ENCODE measurements at places on chromosomes 6 and 20.
A peak's percentile ranks its signal among the peaks of the same experiment; 100 is the strongest.

DNA sequence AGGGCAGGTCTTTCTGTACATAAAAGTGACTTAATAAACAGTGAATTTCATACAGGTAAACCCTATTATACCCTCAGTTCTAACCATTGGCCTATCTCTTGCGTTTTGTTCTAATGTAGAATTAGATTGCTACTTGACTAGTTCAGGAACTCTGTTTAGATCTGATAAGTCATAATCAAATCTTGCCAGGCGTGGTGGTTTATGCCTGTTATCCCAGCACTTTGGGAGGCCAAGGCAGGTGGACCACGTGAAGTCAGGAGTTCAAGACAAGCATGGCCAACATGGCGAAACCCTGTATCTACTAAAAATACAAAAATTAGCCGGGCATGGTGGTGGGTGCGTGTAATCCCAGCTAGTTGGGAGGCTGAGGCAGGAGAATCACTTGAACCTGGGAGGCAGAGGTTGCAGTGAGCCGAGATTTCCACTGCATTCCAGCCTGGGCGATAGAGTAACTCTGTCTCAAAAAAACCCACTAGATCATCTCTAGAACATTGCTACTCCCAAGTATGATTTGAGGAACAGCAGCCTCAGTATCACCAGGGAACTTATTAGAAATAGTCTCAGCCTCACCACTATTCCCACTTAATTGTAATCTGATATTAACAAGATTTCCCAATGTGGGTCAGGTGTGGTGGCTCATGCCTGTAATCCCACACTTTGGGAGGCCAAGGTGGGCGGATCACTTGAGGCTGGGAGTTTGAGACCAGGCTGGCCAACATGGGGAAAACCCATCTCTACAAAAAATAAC, 12.2 kb downstream of the GTPBP2 start:
- no peak for DNase-seq

DNA sequence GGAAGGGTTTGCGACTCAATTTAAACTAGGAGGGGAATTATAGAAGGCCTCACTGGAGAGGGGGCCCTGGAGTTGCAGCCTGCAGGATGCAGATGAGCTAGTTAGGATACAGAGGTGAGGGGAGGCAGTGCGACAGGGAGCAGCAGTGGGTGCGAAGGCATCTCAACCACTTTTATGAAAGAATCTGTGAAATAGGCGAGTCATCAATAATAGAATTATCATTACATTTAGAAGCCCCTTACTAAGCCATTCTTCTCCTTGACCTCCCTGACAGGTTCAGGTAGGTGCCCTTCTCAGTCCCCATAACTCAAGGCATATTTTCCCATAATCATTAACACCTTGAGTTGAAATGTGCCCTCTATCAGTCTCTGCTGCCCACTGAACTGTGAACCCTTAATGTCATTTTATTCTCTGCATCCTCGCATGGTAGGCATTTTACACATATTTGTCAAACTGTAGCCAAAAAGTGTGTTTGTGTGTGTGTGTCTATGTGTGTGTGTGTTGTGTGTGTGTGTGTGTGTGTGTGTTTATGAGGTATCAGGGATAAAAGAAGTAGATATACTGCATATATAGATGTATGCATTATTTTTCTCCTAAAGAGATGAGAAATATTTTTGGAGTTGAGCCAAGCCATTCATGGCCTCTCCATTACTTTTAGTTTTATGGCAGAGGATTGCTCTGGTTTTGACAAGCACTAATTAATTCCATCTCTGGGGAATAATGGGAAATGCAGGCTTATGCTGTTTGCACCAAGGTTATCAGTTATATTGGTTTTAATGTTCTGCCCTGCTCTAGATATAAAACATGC, 898.8 kb downstream of the KIF16B start:
- DNase-seq = no peak

DNA sequence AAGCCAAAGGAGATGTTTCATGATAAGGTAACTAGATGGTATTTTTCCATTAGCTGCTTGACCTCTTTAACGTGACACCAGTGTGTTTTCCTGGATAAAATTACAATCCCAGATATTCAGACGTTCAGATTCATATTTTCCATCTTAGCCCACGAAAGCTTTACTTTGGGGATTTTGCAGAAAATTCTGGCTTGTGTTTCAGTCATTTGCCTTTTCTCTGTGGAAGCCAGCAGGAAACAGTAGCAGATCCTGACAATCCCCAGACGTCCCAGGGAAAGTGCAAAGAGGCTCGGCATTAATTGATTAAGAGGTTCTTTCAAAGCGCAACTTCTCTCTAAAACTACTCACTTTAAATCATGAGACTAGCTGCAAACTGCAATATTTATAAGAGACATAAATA, 243.6 kb downstream of the UST start:
- DNase-seq = no peak

DNA sequence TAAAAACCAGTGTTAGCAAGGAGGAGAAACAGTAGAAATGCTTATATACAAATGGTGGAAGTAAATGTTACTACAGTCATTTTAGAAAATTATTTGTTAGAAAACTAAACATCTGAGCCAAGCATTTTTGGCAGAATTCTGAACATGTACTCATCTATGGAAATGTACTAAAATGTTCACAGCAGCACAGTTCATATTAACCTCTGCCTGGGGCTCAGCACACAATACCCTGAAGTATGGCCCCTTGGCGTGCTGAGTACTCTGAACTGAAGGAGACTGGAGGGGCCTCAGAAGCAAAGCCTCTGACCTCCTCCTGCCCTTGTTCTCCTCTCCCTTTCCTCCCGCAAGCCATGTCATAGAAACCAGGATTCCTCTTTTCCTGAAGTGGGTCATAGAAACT, 66.2 kb upstream of the RALGAPA2 start:
- DNase-seq = no peak

DNA sequence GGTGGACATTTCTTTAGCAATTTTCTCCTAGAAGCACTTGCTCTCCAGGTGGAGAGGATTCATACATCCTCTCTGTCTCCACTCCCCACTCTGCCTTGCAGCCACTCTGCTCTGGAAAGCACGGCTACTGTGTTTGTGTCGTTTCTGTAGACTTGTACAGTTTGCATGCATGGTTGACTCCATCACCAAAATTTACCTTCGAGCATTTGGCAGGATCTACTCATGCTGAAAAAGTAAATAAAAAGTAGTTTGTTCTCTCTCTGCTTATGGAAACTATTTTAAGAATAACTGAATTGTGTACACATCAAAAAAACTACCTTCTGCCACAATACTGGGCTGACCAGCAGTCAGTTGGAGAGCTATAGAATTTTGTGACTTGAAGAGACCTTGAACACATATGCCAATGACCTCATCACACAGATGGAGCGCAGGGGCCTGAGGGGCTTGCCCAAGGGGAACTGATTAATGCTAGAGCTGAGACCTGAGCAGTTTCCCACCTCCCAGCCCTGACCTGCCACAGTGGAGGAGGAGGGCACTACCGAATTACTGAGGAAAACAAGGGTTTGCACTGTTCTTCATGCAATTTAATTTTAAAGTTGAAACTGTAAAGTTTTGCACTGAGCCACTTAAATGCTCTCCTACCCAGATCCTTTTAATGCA, 33.7 kb upstream of the FOXQ1 start:
- no peak for DNase-seq

GRCh38 chr6:215335-216034, 76.8 kb upstream of the DUSP22 start:
- no peak for DNase-seq

DNA sequence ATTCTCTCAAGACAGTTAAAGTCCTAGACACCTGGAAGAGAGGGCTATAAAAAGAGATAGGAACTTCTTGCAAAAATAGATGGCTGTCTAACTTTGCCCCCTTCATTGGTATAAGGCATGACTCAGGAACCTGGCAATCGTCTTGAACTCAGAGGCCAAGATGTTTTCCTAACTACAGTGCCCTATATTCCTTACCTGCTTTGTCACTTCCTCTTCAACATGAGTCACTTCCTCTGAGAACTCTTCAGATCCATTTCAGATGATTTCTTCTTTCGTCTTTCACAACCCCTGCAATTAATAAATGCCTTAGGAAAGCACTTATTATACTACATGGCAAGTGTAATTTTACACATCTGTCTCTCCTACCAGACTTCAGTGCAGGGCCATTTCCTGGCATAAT, 83.5 kb downstream of the HAO1 start:
- DNase-seq = no peak

DNA sequence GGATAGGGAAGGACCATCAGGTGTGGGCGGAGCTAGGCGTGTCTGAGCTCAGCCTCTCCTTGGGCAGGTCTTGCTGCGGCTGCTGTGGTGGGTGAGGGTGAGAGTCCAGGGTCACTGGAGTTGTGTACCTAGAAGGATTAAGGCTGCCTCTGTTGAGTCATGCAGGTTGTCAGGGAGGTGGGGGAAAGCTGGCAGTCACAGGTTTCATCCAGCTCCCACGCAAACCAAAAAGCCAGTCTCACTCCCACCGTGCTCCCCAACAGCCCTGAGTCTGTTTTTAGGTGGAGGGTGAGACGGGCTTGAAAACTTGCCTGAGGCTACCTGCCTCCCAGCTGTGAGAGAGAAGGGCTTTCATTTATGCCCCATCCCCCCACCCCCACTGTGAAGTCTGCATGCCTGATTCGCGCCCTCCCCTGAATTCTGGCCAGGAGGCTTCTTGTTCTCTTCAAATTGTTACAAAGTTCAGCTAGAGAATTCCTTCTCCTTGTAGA, 161.5 kb downstream of the MYLK4 start:
- no peak for DNase-seq

DNA sequence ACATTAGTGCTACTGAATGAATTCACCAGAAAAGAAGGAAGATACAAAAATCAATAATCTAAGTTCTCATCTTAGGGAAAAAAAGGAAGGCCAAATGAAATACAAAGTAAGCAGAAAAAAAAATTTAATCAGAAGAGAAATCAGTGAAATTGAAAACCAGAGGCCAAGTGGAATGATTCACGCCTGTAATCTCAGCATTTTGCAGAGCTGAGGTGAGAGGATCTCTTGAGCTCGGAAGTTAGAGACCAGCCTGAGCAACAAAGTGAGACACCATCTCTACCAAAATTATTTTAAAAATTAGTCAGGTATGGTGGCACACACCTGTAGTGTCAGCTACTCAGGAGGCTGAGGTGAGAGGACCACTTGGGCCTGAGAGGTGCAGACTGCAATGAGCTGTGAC, 21.2 kb upstream of the ASF1A start:
- no peak for DNase-seq

DNA sequence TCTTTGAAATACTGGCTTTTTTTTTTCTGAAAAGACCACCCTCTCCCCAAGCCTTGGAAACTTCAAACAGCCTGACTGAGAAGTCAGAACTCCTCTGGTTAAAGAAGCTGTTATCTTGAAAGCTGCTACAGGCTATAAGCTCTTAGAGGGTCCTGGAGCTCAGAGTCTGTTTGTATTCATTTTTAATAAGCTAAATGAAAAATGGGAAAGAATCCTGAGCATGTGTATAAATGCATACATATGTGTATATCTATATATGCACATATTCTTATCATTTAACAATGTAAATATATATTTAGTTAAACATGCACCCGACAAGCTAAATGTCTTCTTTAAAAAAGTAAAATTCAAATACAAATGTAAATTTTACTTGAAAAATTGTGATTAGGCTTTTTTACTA, 494.9 kb upstream of the POU3F2 start:
- DNase-seq = no peak

DNA sequence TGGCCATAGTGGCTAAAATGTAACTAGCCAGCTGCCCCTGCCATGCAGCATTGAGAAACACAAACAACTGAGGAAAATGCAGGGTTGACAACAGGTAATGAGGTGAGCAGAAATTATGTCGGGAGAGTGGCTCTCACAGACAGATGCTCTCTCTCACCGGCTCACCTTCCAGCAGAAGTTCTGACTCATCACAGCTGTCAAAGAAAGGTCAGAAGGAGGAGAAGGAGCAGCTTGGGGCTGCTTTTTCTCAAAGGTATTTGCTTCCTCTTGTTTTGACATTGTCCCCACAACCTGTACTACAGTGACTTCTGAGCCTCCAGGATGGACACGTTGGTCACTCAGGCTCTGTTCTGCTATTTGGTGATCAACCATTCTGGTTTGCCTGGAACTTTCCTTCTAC, 190.5 kb upstream of the HEY2 start:
- DNase-seq = no peak

DNA sequence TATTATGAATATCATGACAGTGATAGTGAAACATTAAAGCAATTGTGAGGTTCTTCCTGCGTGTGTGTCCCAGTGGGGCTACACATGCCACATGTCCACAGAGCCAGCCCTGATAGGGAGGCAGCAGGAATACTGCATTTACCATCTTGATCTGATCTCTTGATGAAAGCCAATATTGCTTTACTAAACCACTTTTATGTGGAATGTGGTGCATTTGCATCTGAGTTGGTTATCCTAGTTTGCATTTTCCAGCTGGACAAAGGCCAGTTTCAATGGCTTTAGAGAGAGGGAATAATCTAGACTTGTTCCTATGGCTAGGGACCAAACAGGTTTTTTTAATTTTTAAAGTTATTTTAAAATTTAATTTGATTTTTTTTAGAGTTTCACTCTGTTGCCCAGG, 216.3 kb upstream of the FERMT1 start:
- DNase-seq = no peak

DNA sequence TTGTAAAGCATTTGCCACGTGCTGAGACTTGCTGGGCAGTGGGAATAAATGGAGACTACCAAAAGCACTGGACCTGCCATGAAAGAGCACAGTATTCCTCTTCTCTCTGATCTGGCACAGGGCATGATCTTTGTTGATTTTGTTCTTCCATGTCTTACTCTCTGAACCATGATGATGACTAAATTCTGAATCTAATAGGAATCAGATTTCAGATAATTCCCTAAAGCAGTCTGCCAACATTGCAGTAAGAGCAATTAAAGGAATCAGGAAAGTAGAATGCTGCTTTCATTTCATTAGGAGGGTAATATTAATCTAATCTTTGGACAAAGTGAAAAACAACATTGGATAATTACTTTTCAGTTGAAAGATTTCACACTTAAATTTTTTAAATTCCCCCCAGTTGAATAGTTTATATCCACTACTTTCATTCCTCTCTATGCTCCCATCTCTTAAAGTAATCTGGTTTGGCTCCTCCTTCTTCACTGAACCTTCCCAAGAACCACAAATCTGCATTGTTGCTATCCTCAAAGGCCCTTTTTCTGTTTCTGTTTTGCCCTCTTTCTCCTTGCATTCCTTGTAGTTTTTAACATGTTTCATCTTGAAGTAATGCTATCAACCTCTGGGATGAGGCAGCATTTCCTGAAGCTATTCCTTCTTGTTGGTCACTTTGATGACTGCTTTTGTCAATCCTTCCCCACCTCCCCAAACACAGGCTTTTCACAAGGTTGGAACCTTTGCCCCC, 243.2 kb upstream of the TENT5A start:
- DNase-seq = peak; percentile 47

GRCh38 chr20:37839955-37840354, 63.0 kb upstream of the VSTM2L start:
- DNase-seq = no peak

GRCh38 chr20:58044931-58045555, 183.4 kb downstream of the ANKRD60 start:
- no peak for DNase-seq
